ENCODE measurements at places on chromosomes 3 and 15.

DNA sequence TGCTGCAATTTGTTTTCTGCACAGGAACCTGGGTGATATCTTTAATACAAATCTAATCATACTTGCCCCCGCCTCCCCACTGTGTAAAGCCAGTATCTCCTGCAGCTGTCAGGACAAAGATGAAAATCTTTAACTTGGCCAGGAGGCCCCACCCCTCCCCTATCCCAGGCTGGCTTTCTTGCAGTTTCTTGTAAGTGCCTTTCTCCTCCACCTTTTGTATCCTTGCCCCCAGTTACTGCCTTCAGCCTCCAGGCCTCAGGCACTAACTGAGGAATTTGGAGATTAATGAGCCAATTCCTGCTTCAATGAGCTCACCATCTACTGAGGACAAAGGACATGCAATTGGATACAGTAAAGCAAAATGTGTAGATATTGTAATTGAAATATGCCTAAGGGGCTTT is 6.5 kb downstream of the GCSAM start:
- DNase-seq = no peak

- no peak for DNase-seq
Measured at GRCh38 chr3:46857485-46858341, 5.5 kb downstream of the MYL3 start.

DNA sequence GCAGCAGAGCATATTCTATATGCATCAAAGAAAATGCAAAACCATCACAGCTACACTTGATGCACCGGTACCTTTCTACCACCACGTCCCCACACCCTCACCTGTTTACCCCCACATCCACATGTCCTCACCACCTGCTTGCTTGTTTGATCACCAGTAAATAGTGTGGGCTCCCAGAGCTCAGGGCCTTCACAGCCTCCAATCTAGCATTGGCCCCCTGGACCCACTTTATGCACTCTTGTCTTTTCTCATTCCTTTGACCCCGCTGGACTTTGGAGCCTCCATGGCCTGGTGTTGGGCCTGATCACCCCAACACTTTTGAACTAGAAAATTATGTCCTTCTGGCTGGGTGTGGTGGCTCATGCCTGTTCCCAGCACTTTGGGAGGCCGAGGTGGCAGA is 190.1 kb downstream of the PDE8A start:
- no peak for DNase-seq

DNA sequence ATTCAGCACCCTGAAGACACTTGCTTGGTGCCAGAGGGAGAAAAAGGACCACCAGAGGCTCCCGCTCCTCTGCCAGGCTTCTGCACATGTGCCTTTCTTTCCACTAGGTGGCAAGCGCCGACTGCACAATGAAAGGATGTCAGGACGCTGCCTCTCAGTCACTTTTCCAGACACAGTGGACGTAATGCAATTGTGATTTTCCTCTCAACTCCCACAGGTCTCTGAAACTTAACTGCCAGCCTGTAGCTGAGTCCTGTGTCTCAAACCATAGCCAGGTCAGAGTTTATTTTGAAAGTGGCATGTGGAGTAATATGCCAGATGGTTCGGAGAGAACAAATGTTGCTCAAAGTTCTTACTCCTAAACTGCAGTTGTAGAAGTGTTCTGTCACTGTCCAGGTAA is 162.9 kb downstream of the ITPR1 start:
- DNase-seq = no peak

GRCh38 chr3:99505200-99505599 is 133.2 kb upstream of the COL8A1 start:
- no peak for DNase-seq

DNA sequence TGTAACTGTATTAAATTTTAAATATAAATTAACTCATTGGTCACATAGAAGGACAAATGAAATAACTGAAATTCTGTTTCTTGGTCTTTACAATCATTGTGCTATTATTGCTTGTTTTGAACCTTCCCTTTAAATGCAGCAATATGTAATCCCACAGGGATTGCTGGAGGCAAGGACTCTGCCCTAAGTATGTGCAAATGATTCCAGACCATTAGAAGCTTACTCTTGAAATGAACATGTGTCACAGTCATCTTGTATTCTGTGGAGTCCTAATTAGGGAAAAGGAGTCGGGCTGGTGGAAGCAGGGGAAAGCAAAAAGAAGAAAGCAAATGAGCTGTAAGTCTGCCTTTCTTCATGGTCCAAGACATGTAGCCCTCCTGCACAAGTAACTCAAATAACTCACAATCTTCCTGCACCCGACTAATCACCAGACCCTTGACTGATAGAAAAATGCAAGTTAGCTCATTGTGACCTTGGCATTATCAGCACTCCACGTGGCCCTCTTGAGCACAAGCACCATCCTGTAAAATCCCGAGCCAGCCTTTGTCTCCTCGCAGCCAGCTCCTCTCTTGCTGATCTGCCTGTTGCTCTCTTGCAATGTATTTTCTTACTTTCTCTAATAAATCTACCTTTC is 2.3 kb upstream of the TMPRSS7 start:
- no peak for DNase-seq

DNA sequence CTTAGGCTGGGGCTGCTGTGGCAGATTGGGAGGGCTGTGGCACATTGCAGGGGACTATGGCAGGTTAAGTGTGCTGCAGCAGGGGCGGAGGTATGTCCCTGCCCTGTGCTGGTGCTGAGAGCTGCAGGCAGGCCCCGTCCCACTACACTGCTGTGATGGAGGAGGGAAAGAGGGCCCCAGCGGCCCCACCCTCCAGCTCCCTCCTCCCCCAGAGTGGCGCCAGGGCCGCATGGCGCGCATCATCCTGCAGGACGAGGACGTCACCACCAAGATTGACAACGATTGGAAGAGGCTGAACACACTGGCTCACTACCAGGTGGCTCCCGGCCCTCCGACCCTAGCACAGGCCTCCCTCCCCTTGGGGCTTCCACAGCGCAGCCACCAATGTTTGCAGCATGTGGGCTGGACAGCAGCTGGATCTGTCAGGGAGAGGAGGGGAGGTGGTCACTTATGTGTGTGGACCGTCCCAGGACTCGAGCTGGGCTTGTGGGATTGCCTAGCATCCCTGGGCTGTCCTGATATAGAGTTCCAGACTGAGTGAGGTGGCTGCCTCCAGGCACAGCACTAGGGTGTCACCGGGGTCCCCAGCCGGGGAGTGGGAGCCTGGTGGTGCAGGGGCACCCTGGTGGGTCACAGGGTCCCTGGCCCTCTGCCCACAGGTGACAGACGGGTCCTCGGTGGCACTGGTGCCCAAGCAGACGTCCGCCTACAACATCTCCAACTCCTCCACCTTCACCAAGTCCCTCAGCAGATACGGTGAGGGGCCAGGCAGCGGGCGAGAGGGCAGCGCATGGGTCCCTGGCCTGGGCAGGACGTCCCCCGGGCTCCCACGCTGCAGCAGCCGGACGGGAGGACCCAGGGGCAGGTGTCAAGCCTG is 46.1 kb downstream of the PLXNA1 start:
- DNase-seq = no peak

DNA sequence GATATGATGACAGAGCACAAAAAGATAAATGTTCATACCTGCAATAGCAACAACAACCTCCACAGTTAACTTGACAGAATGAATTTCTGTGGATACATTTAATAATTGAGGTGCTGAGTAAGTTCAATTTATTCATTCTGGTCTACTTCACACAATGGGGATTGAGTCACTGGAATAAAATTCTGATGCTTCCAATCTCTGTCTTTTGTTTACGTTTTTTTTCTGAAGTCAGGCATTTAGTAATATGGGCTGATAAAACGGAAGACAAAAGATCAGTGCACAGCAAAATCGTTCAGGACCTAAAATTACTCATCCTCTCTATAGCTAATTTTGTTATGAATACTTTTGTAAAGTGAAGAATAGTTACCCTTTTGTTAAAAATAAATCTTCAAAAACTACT is 565.9 kb upstream of the CCDC54 start:
- DNase-seq = no peak

DNA sequence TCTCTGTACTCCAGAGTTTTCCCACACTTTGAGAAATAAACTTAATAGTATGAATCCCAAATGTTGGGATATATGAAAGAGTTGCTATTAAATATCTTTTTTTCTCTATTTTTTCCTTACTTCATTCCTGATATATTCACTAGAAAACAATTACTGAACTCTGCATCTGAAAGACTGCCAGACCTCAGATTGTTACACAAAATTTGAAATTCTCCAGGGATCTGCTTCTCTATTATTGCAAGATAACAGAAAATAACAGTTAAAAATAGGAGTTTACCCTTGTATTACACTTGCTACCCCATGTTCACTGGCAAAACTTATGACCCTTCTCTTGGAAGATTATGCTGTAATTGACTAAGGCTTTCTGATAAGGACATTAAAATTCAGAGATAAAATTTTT is 11.7 kb upstream of the P3H2 start:
- no peak for DNase-seq

DNA sequence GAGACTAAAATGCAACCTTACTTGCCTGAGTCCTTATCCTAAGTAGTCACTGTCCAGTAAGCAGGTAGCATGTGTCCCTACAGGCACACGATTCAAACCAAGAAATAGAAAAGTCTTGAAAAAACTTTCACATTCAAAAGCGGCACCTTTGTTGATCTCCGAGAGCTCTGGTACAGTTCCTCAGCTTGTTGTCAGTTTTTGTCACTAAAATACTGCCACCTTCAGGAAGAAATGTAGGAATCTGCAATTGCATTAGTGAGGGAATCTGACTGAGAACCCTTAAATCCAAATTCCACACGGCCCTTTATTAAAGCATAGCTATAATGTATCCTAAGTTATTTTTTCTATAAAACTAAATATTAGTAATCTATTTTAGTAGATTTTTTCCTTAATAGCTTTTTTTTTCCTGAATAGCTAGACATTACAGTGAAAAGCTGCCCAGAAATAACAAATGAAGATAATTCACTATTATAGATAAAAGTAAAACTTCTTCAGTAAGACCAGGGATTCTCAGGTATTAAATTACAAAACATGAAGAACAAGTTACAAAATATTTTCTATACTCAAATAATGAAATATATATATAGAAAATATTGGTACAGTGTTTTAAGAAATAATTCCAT is 44.0 kb downstream of the CCDC54 start:
- DNase-seq = no peak

- DNase-seq = no peak
Measured at GRCh38 chr3:194931865-194932264, 246.2 kb downstream of the FAM43A start.

Data from stimulated activated CD4-positive, alpha-beta T cell treated with anti-CD3 and anti-CD28 coated beads, TNF-alpha, amount 100 ng/mL, for 48 hours (primary cell).